Fibroblast of gingiva (primary cell): ENCODE measurements at places on chromosomes 2 and 18.

GRCh38 chr18:79614211-79614955, 65.2 kb upstream of the CTDP1 start:
- no peak for DNase-seq

DNA sequence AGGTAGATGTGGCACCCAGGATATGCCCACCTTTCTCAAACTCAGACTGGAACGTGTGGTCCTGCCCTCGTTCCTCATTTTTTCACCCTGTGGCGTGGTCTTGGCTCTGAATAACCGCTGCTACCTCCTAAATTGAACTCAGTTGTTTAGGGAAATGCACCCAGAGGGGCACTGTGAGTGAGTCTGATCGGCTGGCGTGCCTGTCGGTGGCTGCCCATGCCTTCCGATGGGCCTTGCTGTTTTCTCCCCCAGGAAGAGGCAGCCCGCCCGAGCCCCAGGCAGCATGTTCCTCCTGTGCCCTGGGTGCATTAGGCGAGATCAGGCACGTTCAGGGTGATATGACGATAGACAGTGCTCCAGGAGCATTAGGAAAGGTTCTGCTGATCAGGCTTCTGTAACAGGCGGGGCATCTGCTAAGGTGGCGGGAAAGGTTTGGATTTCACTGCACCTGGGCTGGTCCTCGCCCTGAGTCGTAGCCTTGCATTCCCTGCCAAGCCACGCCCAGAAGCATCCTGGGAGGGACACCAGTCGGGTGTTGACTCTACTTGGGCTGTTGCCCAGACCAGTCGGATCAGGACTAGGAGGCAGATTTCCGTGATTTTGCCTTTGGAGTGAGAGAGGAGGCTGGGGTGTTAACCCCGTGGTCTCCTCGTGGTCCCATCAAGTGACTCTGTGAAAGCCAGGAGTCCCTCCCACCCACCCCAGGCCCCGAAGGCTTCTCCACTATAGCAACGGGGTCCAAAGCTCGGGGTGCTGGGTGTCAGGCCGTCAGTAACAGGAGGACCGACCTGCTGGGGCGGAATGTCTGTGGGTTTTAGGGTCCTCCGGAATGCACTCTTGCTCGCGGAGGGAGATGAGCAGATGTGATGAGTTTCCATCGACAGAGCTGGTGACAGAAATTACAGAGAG, 75.1 kb downstream of the SH3BP4 start:
- no peak for DNase-seq

GRCh38 chr2:173223871-173224270, 130.8 kb upstream of the CDCA7 start:
- DNase-seq = no peak

DNA sequence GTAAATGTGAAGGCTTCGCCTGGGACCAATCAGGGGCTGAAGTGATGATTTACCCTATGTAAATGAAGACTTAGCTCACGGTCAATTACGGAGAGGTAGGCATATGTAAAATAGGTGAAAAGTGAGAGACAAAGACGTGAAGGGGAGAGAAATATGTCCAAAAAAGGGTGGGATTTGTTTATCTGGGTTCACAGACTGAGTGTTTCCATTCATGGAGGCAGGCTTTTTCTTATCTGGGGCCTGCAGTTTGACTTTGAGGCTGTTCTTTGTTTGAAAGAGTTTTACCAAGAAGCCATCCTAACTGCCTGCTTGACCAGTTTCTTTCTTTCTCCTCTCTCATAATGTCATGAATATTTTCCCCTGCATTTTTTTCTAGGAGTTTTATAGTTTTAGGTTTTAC, 202.7 kb downstream of the NYAP2 start:
- no peak for DNase-seq

GRCh38 chr2:191209340-191209739, 35.9 kb upstream of the MYO1B start:
- DNase-seq = no peak

DNA sequence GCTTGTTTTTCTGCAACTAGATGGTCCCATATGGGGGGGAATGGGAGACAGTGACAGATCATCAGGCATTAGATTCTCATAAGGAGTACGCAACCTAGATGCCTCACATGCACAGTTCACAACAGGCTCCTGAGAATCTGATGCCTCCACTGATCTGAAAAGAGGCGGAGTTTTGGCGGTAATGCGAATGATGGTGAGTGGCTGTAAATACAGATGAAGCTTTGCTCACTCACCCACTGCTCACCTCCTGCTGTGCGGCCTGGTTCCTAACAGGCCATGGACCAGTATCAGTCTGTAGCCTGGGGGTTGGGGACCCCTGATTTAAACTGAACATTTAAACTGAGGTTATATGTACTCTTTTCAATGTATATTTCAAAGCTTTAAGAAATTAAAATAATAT, 40.7 kb downstream of the SOS1 start:
- DNase-seq = no peak

- peak; percentile 38 for DNase-seq
Measured at GRCh38 chr2:225452677-225453076, 53.2 kb downstream of the NYAP2 start.

DNA sequence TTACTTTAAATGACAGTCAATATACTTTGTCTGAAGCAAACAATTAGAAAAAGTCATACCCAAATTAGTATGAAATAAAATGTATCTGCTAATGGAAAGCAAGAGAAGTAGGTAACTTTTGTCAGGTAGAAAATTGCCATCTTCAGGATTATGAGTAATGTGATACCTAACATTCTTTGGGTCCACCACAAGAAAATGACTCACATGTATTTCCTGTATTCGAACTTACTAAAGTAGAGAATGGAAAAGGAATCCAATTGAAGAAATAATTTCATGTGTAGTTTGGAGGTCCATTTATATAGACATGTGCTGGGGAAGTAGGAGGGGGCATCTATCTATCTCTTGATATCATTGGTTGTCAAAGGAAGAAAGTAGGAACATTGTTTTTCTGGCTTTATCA, 636.2 kb upstream of the CHAC2 start:
- no peak for DNase-seq

DNA sequence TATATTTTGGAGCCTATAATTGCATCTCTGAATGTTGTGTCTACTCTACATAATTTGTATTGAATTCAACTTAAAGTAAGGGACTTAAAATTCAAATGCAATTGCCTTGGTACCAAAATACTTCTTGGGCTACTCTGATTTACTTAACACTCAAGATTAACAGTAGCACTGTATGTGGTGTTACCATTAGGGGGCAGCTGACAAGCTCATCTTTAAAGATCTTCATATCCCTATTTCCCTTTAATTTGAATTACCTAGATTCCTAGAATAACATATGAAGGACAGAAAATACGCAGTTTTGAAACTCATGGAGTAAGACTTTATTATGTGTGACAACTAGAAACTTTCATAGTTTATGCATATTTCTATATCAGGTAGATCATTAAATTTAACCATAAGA, 37.4 kb upstream of the FAP start:
- DNase-seq = no peak

DNA sequence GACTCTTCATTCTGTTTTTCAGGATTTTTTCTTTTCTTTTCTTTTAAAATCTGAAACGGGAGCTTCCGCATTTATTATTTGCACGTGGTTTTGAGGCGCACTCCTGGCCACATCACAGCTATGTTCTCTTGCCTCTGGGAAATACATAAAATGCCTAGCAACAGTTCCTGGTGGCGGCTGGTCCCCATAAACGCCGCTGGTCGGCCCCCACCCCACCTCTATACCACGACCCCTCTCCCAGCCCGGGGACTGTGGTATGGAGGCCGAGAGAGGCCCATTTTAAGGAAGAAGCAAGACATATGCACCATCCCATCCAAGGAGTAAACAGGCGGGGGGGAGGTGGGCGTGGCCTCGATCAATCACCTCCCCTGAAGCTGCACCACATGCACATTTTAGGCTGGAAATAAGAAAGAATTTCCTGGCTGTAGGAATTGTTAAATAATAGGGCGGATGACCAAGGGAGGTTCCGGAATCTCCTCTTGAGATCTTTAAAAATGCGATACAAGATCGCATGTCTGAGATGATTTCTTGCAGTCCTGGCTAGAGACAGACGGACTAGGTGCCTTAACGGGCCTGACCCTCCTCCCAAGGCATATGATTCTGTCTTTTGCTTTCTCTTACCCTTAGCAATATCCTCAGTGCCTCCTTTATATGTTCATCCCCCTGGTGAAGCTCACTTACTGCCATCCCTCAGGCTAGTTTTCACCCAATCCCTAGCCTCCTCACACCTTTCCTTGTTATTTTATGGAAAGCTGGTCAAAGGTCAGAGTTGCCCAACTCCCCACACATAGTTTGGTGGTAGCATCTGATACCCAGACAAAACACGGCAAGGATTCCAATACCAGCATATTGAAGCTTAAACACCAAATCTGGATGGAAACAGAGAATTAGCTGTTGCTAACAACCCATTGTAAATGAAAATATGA, 82.4 kb downstream of the BCL2 start:
- no peak for DNase-seq

DNA sequence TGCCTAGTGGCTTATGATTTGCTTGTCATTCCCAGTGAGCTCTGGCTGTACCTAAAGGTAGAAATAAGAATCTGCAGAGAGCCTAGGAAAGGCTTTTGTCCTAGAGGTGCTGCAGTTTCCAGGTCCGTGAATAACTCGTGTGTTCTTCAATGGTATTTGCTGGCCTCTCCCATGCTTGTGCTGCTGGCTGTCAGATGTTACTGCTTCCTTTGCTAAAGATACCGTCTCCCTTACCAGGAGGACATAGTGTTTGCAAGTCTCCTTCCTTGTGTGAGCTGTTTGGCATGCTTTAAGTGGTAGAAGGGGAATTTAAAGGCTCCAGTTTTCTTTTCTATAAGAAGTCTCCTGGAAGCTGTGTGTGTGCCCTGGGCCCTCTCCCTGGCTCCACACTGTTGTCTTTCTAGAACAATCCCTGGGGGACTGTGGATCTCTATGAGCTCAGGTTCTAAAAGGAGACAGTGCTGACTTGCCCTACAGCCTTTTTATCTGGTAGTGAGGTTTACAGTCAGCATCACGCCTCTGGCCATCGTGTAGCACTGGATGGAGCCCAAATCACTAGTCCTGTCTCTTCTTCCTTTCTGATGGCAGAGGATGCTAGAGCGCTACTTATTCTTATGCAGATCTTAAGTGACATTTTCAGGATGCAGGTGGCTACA, 65.8 kb downstream of the RNF144A start:
- DNase-seq = no peak

- DNase-seq = no peak
Measured at GRCh38 chr2:25158096-25158852, 10.1 kb downstream of the POMC start.

GRCh38 chr18:8771930-8772329, 66.6 kb downstream of the MTCL1 start:
- peak; percentile 56 for DNase-seq

DNA sequence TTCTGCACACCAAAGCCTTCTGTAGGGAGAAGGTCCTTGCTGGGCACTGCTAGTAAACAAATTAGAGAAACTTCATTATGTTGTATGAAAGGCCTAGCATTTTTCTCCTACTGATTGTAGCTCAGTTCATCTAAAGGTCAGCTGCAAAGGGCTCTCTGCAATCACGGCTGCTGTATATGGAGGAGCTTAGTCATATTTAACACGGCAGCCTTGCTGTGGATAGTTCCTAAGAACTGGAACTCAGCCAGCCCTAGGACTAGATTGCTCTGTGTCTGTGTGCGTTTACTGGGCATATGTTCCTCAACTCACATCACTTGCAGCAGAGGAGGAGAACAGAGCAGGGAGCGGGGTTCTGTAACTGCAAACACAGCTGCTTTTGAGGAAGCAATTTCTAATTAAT, 1103.9 kb upstream of the KLHL29 start:
- no peak for DNase-seq
